NCI-H1105 (cell line): ENCODE measurements at places on chromosomes 2 and 18.
A peak's percentile ranks its signal among the peaks of the same experiment; 100 is the strongest.

- DNase-seq = no peak
Measured at GRCh38 chr2:55751966-55752365, 58.3 kb upstream of the PNPT1 start.

DNA sequence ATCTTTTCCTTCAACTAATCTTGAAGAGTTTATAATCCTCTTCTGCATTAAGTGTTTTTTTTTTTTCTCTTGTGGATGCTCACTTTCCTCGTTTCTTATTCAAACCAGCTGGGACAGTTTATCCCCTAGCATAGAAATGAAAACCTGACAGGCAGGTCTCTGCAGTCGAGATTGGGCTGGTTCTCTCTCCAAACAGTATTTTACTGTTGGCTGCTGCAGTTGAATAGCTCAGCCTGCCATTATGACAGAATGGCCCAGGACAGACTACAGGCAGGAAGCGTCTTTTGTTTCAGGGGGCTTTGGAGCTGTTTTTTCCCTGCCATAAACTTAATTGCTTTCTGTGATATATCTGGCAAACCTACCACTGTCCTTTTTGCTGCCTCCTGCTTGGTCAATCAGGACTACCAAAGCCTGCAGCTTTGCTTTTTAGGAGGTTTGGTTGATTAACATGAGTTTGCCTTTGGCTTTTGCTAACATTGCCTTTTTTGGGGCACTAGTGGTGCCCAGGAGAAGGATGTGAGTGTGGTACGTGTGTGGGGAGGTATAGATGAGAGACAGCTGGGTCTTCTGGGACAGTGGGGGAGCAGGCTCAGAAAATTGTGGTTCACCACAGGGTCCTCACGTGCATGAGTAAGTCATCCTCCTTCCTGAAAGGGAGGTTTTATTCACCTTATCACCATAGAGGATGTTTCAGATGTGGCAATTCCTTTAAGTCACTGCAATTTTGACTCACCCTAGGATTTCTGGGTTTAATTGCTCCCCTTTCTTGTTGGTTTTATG, 128.7 kb downstream of the LYPD6B start:
- no peak for DNase-seq

DNA sequence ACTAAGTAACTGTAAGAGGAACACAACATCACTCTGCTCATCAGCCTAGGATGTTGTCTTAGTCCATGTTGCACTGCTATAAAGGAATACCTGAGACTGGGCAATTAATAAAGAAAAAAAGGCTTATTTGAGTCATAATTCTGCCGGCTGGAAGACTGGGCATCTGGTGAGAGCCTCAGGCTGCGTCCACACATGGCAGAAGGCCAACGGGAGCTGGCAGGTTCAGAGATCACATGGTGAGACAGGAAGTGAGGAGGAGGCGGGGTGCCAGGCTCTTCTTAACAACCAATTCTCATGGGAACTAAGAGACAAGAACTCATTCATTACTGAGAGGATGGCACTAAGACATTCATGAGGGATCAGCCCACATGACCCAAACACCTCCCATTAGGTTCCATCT, 46.8 kb downstream of the EPG5 start:
- peak; percentile 65 for DNase-seq

- DNase-seq = no peak
Measured at GRCh38 chr2:69081001-69081580, 68.1 kb downstream of the ANTXR1 start.

GRCh38 chr2:160294339-160294803, 94.3 kb upstream of the ITGB6 start:
- no peak for DNase-seq

DNA sequence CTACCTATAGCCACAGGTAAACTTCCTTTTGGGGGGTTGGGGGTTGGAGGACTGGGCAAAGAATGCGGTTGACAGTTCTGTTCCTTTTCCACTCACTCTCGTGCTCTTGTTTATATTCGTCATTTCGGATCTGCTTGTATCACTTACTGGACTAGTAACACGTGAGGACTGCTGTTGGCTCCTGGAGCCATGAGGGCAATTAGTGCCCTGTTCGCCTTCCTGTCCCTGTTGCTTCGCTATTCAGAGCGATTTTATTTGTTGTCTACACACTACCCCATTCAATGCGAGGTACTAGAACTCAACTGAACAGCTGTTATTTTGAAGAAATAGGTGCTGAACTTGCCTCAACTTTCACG, 1.1 kb downstream of the KCNJ3 start:
- DNase-seq = no peak

- peak; percentile 42 for DNase-seq
Measured at GRCh38 chr18:13471971-13472628, 253.5 kb downstream of the LDLRAD4 start.

- no peak for DNase-seq
Measured at GRCh38 chr2:149278161-149278871, 52.1 kb upstream of the LYPD6 start.

DNA sequence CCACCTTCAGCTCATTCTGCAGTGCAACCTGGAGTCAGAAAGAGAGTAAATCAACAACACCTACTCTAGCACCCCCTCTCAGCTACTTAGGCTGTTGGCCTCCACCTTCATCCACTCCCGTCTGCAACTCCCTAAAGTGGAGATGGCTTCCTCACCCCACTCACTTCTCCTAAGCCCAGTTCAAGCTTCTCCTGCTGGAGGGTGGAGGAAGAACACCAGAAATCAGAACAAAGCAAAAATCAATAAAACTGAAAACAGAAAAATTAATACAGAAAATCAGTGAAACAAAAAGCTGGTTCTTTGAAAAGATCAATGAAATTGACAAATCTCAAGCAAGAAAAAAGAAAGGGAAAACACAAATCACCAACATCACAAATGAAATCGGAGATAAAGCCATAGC, 191.7 kb downstream of the ANAPC1 start:
- no peak for DNase-seq

DNA sequence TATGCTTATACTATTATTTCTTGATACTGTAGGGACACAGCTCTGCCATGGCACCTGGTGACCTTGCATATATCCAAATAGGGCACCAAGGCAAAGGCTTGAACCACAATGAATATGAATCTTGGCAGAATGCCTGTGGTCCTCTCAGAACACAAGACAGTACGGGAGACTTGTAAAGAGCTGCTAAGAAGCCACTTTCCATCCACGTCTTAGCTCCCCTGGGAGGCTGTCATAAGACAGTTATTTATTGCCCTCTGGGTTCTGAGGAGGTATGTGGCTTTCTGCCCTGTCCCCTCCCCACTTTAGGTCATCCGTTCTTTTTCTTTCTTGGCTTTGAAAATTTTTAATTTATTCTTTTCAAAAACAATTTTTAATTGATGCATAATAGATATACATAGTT, 29.8 kb upstream of the MRPL33 start:
- no peak for DNase-seq

DNA sequence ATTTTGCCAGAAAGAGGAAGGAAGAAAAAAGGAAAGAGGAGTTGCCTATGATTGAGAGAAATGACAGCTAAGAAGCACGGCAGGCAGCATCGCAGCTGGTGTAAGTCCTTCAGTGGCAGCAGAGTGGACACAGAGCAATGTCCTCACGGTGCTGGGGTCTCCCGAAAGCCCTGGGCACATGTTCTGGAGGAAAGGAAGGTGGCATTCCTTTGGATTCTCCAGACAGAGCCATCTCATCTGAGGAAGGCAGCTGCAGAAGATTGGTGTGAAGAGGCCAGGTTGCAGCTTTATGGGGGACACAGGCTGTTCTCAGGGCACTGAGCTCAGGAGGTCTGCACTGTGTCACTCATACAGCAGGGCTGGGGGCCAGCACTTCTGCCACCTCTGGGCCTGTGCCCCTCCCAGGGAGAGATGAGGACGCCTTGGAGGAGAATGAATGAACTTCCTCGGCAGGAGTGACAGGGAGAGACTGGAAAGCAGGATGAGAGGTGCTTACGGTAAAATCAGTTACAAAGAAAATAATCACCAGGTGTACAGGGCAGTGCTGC, 252.0 kb upstream of the MYT1L start:
- DNase-seq = no peak

DNA sequence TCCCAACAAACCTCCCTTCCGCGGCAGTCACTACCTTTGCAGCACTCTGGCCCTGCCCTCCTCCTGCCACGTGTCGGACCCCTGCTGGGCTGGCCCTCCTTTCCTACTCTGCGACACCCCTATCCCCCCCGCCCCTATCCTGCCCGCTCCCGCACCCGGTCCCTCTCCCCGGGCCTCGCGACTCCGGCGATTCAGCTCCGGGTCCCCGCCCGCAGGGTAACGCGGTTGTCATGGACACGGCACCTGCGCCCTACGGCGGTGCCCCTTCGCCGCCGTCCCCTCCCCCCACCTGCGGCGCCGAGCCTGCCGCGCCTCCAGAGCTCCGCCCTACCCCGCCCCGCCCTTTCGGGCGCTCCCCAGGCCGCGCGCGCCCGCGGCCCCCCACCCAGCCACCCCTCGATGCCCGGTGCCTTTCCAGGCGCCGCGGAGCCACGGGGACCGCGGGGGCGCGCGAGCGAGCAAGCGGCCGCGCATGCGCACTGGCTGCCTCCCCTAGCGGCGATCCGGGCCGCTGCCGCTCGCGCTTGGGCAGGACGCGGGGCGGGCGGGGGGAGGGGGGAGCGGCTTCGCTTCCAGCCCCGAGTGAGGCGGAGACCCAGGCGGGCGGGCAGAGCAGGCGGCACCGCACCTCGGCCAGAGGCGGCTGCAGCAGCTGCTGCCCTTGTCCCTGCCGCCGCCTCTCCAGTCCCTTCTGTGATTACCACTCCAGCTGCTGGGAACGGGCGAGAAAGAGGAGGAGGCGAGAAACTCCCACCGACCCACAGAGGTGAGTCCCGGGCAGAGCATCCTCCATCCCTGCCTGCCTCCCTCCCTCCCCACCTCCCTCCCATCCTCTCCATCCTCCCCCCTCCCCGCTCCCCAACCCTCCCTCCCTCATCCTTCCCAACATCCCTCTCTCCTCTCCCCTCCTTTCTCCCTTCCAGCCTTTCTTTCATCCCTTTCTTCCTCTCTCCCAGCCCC, at the start of gene CTNNA2:
TSS of gene CTNNA2 (plus strand) at position 610 of the 960 bp plus-strand sequence.
- peak; percentile 84 for DNase-seq

DNA sequence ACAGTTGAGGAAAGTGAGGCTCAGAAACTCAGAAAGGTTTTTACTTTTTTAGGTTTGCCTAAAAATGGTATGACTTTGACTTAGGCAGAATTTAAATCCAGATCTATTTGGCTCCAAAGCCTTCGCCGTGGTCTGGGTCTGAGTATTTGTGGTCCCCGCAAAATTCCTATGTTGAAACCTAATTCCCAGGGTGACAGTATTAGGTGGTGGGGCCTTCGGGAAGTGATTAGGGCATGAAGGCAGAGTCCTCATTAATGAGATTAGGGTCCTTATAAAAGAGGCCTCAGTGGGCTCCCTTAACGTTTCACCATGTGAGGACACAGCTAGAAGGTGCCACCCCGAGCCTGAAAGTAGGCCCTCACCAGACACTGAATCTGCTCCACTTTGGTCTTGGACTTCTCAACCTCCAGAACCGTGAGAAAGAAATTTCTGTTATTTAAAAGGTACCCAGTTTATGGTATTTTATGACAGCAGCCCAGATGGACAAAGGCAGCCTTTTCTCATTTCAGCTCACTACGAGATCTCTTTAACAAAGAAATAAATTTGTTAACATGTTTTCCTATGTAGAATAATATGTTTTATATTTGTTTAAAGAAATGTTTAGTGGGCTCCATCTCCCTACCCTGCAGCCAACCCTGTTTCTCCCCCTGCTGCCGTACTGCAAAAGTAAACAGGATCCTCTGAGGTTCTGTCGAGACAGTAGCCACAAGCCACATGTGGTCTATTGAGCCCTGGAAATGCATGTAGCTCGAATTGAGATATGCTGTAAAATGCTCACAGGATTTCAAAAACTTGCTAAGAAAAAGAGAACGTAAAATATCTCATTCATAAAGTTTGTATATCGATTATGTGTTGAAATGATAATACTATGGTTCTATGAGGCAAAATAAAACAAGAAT, 80.6 kb downstream of the MOGAT1 start:
- DNase-seq = no peak

GRCh38 chr2:27729198-27729597, 42.3 kb upstream of the MRPL33 start:
- DNase-seq = no peak

DNA sequence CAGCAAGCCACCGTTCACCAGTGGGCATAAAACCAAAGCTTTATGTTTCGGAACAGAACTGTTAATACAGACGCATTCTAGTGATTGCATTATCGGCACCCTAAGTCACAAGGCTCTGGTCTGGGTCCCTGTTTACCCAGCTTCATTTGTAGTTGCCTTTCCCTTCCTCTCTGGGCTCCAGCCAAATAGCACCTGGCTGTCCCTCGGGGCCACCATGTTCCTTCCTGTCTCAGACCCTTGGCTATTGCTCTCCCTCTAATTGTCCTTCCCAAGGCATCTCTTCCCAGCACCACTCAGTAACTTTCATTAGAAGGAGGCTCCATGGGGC, 75.3 kb downstream of the SDC1 start:
- DNase-seq = no peak

- DNase-seq = no peak
Measured at GRCh38 chr2:224903621-224904020, 138.6 kb downstream of the DOCK10 start.

DNA sequence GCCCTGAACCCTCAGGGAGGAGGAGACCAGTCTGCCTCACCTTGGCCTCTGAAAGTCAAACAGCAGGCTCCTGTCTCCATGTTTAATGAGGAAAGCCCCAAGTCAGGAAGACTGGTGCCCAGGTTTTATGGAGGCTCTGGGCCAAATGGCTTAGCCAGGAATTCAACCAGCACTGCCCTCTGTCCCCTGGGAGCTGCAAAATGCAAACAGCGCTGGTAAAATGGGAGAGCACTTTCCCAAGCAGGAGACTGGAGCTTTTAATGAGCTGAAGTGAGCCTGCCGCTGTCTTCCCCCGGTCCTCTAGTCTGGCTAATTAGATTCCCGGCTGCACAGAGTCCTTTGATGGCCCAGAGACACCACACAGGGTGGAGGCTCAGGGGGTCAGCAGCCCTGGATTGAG, 276.0 kb upstream of the TRIB2 start:
- no peak for DNase-seq

DNA sequence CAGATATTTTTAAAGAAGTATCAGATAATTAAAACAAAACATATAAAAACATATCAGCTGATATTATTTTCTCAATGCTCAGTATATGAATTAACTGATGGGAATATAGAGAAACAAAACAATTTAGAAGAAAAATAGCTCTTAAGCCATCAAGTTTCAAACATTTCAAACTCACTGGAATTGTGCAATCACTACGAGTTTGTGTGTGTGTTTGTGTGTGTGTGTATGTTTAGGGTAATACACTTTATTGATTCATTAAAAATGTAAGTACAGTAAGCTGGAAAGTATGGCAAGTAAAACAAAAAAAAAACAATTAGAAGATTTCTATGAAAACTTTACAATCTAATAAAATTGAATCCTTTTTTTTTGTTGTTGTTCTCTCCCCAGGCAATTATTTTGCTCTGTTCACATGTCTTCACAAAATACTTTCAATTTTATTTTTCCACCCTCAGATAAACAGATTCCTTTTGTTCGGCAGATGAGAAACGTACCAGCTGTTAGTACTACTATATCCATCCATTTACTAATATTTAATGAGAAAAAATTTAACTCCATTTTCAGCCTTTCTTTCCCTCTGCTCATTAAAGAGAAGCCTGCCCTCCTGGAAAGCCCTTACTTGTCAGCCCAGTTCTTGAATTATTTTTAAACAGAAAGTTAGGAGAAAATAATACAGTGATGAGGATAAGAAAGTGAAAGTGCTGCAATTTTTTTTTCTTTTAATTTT, 87.6 kb downstream of the SLC8A1 start:
- DNase-seq = no peak
